Cardiac fibroblast (primary cell): ENCODE measurements at places on chromosomes 2 and 18.
A peak's percentile ranks its signal among the peaks of the same experiment; 100 is the strongest.

DNA sequence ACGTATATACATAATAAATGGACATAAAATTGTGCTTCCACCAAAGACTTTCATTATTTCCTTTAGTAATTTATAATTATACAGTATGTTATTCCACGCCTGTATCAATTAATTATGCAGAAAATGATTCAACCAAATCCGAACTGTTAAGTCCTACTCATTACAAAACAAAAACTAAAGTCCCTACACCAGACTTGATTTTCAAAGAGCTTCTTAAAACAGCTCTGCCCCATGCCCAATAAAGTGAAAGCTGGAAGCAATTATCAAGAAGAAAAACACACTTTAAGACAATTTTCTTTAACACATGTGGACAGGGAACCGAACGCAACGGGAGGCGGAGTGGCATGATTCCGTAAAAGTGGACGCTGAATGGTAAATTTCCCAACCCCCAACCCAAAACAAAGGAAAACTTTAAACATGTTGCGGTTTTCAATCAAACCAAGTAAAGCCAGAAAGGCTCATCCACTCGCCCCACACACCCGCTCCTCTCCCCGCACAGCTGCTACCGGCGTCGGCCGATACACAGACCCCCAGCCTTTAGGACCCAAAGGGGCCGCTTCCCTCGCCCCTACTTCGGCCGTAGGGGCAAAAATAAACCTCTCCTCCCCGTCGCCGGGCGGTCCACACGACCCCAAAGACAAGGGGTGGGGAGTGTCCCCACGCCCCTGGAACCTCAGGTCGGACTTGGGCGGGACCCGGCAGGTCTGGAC is 705 bp downstream of the YES1 start:
- DNase-seq, result peak; percentile 27

GRCh38 chr2:200300638-200301314 is 5.7 kb upstream of the SPATS2L start:
- peak; percentile 68 for DNase-seq

- DNase-seq, result no peak
These were observed 19.6 kb upstream of the REV1 start for GRCh38 chr2:99509387-99509786.

DNA sequence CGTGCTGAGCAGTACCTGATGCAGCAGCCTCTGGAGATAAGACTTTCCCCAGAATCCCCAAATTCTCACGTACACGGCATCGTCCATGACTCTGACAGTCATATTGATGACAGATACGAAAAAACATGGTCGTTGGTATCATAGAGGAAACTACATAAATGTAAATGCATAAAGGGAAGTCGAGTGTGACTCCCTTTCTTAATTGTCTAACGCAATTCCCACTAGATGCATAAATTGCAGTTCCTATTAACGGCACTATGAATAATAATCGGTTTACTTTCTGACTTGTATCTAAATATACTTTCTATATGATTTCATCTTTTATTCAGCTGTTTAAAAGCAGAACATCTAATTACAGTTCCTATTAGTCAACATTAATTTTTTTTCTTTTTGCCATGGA is 322.6 kb upstream of the REV1 start:
- DNase-seq, result no peak

- peak; percentile 98 for DNase-seq
These were observed 1.8 kb downstream of the GYPC start for GRCh38 chr2:126657636-126658318.

DNA sequence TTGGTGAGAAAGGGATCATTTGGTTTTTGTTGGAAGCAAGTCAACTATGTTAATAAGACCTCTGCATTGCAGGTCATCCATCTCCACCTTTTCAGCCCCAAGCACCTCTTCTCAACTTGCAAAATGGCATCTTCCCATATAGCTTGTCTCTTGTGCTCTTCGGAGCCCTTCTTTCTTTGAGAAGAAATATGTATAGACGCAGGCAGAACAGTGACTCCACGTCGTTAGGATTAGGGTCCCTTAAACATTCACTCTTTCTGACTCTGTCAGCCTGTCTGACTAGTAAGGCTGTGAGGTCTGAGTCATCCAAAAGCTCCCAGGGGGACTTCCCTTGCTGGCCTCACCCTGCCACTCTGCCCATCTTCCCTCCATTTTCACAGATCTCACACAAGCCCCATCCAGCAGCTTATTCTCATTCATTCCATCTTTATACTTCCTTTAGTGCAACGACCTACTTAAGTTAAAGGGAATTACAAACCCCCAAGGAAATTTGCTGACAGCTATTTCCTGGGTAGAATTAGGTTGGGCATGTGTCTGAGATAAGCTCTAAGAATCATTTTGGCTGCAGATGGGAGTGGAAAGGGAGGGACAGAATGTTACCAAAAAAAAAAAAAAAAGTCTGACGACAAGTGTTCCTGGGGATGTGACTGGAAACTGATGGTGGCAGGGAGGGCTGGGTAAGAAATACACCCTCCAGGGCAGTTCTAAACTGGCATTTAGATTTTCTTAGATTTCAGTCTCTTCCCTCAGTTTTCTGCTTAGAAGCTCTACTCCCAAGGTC is 37.7 kb upstream of the MEX3C start:
- peak; percentile 62 for DNase-seq

DNA sequence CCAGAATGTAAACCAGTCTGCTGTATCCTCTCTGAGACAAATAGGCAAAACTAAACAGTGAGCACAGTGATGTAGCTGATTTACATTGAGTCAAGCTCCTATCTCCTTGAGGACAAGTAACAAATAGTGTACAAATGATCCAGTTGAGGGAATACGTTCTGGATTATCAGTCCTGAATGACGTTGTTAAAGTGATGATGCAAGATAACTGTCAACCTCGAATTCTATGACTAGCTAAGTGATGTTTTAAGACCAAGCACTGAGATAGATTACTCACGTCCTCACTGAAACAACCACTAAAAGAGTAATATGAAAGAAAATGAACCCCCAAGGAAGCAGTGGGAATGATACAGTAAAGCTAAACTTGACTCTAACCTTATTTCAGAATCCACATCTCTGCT is 46.8 kb downstream of the SMC6 start:
- DNase-seq, result peak; percentile 12

DNA sequence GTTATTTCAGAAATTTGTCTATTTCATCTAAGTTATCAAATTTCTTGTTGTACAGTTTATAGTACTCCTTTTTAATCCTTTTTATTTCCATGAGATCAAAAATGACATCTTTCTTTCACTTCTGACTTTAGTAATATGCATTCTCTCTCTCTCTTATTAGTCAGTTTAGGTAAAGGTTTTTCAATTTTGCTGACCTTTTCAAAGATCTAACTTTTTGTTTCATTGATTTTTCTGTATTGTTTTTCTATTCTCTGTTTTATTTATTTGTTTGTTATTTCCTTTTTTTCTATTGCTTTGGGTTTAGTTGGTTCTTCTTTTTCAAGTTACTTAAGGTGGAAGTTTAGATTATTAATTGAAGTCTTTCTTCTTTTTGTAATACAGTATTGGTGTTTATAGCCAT is 294.2 kb downstream of the CCDC85A start:
- DNase-seq, result no peak

DNA sequence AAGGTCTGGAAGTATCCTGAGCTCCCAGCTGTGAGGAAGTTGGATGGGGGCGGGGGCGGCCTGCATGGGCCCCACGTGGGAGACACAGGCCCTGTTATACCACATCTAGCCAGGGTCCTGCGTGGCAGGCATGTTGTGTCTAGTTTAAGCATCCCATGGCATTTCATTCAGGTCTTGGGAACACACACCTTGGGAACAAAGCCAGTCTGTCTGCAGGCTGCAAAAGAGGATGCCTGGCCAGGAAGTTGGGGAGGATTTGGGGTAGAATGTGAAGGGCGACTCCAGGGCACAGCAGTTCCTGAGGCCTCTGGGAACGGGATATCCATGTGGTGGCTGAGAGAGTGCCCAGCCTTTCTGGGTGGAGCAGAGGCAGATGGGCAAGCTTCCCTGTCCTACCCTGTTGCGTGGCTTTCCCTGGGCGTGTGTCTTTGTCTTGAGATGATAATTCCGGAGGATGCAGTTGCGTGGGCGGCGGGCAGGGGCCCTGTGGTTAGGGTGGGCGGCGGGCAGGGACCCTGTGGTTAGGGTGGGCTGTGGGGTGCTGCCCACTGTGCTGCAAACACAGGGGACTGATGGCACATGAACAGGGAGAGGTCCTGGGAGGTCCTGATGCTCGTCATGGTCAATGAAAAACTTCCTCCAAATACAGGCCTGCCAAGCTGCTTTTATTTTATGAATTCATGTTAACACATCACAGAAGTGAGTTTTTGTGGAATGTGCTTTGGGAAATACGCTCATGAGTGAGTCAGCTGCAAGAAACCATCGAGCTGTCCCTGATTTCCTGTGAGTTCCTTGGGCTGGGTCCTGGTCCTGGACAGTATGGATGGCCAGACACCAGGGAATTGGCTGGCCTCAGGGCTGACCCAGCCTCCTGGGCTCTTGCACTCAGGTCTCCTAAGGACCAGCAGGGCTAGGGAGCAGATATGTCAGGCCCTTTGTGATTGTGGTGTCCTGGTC is 90.0 kb upstream of the HS6ST1 start:
- DNase-seq, result peak; percentile 73

GRCh38 chr18:22275706-22276333 is 106.4 kb downstream of the GATA6 start:
- DNase-seq, result no peak

- DNase-seq, result peak; percentile 9
These were observed 94.8 kb upstream of the ARL5A start for GRCh38 chr2:151922845-151923666.

GRCh38 chr2:28071221-28071620 is 180.7 kb downstream of the BABAM2 start:
- DNase-seq, result no peak

DNA sequence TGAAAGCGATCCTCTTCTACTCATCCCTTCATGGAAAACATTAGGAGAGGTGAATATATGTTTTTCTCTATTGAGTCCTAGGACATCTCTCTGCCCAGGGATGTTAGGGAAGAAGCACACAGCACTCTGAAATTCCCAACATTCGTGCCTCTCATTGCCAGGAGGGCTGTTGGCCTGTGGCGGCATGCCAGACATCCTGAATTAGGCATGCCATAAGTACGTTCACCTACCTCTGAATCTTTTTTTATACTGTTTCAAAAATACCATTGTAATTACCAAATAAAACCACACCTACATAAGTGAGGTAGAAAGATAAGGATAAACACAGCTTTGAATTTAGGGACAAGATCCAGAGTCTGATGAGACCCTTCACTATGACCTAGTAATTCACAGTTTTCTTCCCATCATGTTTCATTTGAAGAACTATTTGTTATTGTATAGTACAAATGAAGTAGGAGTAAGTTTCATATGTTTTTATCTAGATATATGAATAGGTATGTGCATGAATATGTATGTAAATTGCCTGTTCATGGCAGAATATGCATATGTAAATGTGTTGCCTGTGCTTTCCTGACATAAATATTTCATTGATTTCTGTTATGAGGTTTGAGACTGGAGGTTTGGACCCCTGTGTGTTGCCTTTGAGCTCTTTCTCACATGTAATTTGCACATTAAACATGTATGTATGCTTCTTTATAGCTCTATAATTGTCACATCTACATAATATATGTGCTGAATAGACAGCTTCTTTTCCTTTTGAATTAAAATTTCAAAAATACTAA is 66.6 kb upstream of the STAM2 start:
- no peak for DNase-seq

DNA sequence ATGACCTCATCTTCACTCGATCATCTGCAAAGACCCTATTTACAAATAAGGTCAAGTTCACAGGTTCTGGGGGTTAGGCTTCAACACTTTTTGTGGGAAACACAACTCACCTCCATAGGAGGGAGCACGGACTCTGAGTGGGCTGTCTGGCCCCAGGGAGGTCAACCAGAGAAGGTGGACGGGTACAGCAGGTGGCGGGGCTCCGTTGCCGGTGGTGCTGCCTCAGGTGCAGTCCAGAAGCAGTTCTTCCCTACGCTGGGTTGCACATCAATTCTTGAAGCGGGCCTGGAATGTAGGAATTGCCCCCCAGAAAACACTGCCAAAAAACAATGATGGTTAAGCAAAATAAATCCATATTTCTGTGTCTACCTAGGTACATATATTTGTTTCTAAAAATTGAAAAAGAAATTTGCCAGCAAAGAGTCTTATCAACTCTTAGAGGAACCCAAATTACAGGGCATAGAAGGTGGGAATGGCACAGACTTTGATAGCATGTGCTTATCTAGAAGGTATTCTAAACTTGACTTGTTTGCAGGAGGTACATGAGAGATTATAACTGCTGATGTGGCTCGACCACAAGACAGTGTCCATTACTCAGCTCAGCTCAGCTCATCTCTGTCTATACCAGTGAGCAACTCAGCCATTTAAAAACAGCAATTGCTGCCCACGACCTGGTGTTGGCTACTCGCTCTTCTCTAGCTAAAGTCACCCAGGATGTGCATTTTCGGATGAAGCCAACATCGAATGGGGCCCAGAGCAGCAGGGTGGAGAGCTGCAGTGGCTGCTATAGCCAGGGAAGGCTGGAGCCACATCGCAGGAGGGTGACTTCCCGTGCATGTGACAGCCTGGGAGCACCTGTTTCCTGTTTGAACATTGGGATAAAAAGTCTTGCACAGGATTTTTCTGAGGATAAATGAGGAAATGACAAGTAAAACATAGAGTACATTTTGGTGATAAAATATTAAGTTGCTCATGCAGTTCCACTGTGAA is 128.7 kb downstream of the RNF144A start:
- DNase-seq, result no peak
